ENCODE measurements at places on chromosomes 7 and 10.
A peak's percentile ranks its signal among the peaks of the same experiment; 100 is the strongest.

DNA sequence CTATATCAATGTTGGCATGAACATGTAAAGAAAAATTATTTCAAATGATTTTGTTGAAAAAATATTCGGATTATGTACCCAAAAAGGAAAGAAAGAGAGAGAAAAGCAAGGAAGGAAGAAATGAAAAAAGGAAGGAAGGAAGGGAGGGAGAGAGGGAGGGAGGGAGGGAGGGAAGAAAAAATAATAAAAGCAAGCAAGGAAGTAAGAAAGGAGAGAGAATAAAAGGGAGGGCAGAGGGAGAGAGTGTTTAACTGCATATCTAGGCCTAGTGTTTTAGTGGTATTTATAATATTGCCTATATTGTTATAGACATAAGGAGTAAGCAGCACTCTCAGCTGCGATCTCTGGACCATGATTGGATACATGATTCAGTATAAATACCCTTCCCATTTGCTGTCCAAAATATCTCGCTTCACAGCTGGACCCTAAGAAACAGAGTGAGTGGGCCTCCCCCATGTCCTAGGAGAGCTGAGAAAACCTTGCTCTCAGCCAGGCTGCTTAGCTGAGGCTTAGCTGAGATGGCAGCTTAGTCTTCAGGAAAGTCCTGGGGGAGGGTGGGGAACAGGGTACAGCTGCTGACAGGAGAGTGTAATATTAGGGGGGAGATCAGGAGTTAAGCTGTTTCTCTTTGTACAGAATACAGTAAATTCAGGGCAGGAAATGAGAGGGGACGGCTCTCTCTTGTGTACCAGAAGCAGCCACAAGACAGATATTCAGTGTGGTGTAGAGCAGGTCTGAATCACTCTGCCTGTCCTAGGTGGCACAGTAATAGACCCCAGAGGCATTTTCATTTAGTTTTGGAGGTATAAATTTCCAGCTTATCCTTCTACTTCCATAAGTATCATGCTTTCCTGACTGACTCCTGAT lies 66.8 kb upstream of the TARP start:
- DNase-seq = peak; percentile 44

DNA sequence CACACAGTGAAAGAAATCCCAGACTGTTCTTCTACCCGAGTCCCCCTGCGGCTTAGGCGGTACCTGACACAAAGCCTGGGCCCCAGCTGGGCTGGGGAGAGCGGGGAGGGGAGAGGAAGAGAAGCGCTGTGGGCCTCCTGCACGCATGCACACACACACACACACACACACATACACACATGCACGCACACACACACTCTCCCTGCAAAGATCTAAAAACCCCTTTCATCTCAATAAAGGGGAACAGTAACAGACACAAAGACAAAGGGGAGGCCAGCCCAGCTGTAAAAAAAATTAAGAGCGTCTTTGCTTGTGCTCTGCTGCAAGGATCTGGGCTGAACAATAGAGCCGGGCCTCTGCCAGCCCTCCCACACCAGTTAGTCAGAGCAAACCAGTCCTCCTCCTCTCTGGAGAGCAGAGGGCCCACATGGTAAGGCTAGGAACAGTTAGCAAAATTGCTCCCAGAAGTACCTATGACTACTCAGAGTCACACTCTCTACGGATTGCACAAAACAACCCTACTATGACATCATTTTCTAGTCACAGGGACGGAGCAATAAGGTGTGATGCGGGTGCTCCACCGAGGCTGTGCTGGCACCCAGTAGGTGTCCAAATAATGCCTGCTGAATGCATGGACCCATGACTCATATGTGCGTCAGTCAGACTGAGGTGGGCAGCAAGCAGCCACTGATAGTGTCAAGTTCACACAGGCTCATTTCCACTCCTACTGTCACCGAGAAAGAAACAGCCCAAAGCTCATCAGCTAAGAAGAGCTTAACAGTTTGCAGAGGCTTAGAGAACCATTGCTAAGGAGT lies 9.2 kb downstream of the ITPRIP start:
- peak; percentile 93 for DNase-seq

GRCh38 chr10:49382826-49383225 lies 13.1 kb downstream of the DRGX start:
- DNase-seq = no peak

DNA sequence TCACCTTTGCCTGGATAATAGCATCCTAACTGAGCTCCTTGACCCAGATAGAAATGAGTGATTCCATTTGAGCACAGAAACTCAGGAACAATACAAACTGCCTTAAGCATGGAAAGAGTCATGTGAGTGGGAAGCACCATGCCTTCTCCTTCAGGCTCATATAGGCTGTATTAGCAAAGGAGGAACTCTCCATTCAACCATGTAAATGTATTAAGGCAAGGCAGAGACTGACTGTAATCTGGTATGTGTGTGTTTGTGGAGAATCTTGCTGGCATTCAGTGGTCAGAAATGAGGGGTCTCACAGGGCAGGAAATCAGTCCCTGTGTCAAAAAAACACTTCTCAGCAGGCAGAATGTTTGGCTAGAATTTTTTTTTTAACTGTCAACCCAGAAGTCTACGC lies 40.2 kb downstream of the COA1 start:
- DNase-seq = no peak

- no peak for DNase-seq
Measured at GRCh38 chr10:98295907-98296306, 27.9 kb upstream of the LOXL4 start.

DNA sequence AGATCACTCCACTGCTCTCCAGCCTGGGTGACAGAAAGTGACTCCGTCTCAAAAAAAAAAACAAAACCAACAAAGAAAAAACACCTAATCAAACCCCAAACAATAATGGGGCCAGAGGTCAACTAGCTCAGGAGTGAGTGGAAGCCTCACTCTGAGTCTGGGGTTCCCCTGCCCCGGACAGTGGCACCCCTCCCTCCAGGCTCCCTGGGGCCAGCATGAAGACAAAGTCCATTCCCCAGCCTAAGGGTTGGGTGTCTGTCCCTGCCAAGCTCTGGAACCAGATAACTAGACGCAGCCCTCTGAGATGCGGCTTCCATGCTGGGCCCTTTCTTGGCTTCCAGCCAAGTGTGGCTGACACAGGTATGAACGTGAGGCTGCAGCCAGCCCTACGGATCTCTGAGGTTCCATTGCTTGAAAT lies 1.7 kb upstream of the FUOM start:
- DNase-seq = no peak

DNA sequence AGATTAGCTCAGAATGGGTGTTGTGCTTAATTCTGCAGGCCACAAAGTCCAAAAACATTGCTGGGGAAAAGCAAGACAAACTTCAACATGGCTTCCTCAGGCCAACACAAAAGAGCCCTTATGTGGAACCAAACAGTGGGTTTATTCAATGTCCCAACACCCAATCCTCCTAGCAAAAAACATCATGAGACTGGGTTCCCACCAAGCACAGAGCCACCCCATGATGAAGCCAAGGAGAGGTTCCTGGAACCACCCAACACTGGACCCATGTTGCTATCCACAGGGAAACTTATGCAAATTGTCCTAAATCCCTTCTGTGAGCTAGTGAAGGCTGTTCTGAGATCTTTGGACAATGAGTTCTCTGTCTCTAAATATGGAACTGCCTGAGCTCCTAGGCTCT lies 24.0 kb downstream of the SLC25A13 start:
- no peak for DNase-seq

GRCh38 chr10:129161150-129161549 lies 305.9 kb upstream of the MGMT start:
- DNase-seq = no peak

DNA sequence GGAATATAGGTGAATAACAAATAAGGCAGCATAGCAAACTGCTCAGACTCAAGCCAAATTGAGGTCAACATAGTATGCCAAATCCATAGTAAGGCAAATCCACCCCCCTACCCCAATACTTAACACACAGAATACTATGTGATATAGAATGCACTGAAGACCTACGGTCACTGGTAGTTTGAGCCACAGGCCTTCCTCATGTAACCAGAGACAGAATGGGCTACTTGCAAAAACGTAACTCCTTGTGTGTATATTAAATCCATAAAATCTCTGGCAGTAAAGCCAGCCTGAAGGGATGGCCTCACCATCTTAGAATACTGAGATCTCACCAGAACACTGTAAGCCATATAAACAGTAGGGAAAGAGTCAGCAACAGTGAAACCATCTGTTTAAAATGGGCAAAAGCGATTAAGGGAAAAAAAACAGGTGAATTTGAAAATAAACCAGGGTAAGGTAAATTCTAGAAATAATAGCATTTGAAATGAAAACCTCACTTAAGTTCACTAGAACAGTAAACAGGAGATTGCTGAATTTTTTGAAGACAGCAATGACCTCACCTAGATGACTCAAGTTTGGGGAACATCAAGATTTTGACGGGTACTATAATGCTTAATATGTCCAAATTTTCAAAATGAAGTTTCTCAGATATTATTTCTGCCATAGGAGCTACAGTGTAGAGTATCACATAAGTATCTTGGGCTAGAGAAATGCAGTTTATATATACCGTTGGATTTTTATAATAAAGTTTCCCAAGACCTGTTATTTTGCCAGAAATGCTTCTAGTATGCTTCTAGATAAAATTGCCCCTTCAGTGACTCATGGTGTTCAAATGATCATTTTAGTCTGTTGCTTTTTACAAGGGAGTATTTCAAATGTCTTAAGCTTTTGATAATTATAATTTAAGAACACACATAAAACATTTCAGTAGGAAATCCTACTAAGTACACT lies 13.9 kb downstream of the HNRNPA2B1 start:
- DNase-seq = no peak

DNA sequence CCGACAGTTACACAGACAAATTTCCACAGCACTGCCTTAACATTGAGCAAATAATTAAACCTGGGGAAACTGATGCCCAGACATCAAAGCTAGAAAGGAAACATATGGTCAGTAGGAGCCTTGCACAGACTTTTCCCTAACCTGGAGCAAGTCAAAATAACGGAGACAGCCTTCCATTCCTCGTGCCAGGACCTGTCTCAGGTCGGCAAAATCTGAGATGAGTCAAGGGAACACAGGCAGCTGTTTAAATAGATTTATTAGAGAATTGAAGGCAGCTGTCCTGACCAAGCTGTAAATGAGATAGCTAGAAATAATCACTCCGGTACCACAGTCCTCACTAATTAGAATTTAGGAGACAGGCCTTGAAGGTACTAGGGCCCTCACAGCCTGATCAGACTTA lies 81.2 kb downstream of the RAMP3 start:
- DNase-seq = no peak

- DNase-seq = no peak
Measured at GRCh38 chr7:50960621-50961310, 178.1 kb upstream of the GRB10 start.

DNA sequence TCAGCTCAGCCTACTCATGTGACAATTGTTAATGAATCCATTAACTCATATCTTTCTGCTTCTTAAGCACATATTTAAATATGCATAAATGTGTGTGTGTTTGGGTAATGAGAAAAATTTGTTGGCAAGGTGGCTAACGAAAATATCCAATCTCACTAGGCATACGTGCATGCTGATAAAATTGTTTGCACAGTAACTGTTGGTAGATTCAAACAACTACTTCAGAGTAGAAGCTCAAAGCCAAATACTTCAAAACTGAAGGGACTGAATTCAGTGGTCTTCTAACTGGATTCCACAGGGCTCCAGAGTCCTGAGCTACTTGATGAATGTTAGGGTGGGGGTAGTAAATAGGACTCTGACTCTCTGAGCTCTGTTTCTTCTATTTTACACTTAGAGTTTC lies 757.0 kb downstream of the GRM8 start:
- DNase-seq = no peak

DNA sequence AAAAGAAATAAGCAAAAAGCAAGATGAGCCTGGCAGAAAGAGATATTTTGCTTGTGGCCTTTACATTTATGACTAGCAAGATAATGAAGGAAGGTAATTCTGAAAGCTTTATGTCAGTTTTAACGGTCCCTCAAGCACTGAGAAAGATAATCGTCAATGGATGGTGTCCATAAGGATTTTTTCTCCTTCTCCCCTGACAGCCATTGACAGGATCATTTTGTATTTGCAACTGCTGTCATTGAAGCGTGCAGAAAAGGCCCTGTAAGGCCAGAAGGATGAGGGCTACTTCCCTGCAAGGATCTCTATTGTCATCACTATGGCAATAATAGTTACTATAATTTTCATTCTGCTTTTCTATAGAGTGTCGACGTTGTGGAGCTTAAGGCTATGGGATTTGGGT lies 994 bp upstream of the LRGUK start:
- DNase-seq = peak; percentile 77

- no peak for DNase-seq
Measured at GRCh38 chr7:133675510-133676218, 422.8 kb downstream of the EXOC4 start.

GRCh38 chr10:103657061-103657591 lies 163.6 kb downstream of the NEURL1 start:
- no peak for DNase-seq

DNA sequence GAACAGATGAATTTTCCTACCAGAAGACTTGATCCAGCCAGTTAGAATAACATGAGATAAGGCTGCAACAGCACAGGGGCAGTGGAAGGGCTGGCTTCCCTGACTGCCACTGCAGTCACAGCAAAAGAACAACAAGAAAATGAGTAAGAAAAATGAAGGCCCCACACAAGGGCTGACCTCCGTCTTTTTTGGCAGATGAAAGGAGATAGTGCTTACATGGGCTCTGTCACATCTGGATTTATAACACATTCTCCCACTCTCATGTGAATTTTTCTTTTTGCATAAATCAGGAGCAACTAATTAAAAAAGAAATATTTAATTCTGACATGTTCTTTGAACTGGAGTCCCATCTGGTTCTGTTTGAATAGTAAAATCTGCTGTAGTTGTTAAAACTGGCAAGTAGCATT lies 99.6 kb downstream of the NRP1 start:
- no peak for DNase-seq

GRCh38 chr10:130466271-130466997 lies 330.2 kb downstream of the GLRX3 start:
- no peak for DNase-seq

DNA sequence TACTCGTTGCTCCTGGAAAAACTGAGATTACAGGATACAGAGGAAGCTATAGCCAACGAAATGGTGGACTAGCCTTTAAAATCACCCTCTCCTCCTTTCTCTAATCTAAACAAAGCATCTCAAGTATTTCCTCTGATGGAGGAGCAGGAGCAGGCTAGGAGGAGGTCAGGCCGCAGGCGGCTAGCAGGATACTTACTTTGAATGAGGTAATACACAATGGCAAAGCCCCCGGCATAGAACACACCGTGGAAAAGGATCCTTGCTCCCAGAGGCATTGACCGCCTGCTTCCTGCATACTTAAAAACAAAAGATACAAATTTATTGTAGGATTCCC lies 64.4 kb downstream of the STK17A start:
- peak; percentile 42 for DNase-seq

- no peak for DNase-seq
Measured at GRCh38 chr10:29849886-29850285, 209.5 kb downstream of the JCAD start.

DNA sequence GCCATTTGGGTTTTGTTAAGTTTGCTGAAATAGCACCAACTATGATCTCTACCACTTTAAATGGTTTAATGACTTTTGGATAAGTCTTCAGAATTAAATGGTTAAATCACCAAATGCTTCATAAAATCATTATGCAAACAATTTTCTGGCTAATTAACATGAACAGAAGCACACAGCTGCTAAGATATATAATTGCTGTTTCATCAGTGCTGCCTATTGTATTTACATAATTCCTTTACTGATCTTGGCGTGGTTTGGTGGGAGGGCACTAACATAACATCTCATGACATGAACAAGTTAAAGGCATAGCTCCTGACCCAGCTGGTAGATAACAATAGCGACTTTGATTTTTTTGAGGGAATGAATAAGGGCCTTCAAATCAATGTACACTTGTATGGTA lies 94.1 kb downstream of the FZD1 start:
- DNase-seq = no peak

GRCh38 chr7:72435366-72435765 lies 23.2 kb upstream of the CALN1 start:
- DNase-seq = peak; percentile 83
